CD4-positive, alpha-beta memory T cell (primary cell): ENCODE measurements at places on chromosomes 7 and 10.
A peak's percentile ranks its signal among the peaks of the same experiment; 100 is the strongest.

DNA sequence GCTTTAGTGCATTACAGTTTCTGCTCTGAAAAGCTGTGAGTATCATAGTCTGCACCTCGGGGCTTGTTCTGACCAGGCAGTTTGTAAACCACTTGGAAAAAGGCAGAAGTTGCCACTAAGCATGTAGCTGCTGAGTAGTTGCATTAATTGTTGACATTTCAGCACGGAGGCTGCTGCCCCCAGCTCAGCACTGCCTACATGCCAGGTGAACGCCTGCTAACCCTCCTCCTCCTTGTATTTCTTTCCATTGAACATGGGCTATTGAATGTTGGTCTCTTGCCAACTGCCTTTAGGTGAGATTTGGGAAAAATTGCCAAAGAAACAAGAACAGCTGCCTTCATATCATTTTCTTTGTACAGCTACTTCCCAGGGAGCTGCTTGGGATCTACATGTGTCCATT, 164.2 kb downstream of the RAPGEF5 start:
- no peak for DNase-seq

DNA sequence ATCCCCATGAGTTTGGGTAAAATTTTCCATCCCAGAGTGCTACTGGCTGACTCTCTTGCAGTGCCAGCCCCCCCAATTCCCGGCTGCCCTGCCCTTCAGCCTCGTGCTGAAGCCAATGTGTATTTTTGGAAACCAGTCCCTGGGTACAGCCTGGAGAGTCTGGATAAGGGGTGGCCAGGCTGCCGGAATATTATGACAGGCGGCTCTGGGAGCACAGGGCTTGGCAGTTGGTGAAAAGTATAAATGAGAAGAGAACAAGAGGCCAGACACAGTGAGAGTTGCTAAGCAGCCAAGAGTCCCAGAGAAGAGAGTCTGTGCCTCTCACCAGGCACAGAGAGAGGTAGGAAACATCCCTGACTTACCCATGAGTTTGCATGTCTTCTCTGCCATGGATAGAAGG, 53.6 kb downstream of the TMEM130 start:
- no peak for DNase-seq

- no peak for DNase-seq
Observed at GRCh38 chr7:23211589-23211988, 29.7 kb downstream of the NUP42 start.

DNA sequence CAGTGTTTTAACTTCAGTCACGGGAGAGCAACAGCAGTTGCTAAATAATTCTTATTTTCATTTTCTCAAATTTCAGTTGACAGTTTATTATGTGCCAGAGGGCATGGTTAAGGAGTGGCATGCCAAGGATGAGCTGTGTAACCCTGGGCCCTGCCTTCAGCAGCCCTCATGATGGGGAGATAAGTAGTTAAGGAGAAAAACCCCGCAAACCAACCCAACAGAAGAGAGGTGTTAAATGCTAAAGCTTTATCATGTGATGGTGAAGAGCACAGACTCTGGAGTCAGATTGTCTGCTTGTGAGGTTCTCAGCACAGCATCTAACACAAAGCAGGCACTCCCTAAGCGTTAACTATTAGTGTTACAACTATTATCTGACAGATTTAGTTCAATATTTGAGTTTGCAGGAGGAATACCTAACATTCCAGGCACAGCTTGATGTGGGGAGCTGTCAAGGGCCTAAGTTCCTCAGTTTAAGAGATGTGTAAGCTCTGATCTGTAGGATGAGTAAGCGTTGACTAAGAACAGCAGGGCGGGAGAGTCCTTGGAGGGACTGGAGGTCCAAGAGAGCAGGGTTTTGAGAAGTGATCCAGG, 29.6 kb downstream of the STAM start:
- DNase-seq: no peak

- no peak for DNase-seq
Observed at GRCh38 chr10:114167985-114168384, 6.0 kb downstream of the CCDC186 start.

DNA sequence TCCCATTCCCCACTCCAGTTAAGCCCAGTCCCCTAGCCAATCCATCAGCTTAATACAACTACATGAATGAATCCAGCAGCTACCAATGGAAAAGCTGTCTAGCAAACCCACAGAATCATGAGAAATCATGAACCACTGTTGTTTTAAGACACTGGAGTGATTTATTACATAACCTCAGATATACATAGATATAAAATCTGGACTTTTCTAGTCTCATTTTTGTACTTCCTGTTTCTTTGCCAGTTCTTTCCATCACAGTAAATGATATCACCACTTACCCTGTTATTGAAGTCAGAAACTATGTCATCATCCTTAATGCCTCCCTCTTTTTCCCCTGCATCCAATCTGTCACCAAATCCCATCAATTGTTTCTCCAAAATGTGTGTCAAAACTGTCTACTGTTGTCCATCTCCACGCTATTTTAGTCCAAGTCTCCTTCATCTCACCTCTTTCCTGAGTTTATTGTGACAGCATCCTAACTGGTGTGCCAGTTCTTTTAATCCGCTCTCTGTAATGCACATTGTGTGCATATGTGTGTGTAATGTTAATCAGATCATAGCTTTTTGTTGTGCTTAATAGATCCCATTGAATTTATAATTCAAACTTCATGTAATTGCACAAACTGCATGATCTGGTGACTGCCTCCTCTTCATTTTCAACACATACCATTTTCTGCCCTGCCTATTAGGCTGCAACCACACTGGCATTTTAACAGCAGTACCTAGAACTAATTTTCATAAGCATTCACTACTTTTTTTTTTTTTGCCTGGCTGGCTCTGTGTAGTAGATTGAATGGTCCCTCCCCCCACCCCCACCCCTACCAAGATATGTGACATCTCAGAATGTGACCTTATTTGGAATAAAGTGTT, 56.0 kb downstream of the MKLN1 start:
- DNase-seq: no peak

DNA sequence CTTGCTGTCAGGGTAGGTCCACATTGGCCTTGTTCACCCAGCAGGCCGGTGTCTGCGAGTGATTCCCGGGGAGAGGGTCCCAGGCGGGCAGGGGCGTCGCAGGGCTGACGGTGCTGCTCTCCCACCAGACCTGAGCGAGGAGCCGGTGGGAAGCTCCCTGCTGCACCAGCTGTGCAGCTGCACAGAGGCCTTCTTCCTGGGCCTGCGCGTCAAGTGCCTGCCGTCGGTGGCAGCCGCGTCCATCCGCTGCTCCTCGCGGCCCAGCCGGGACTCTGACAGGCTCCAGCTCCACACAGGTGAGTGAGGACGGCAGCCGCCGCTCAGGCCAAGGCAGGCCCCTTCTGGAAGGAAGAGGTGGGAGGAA, 14.6 kb downstream of the AMZ1 start:
- no peak for DNase-seq

DNA sequence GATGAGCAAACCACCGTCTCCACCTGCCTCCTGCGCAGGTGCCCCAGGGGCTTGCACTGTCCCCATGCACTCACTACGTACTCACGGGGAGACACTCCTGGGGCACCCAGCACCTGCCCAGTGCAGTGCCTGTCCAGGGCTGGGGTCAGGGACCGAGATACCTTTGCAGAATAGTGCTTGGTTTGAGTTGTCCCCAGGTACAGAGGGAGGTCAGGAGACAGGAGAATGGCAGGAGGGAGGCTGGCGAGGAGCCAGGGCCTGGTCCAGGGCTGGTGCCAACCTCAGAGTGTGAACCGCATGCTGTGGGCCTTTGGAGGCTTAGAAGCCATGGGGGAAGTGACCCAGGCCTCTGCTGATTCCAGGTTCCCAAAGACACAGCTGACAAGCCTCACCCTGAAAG, 110.1 kb upstream of the GPR26 start:
- DNase-seq: no peak

- peak; percentile 43 for DNase-seq
Observed at GRCh38 chr7:2241580-2242540, at the start of the genes MRM2 and NUDT1. Gene MRM2 (minus strand): TSS chr7:2242205. CDS start chr7:2242169, 36 bp downstream. Gene NUDT1 (plus strand): TSS chr7:2242226. CDS start chr7:2244575, 2,349 bp downstream.

GRCh38 chr7:74010407-74010806, 17.6 kb upstream of the ELN start:
- no peak for DNase-seq

- no peak for DNase-seq
Observed at GRCh38 chr7:45036317-45036716, 36.3 kb downstream of the CCM2 start.

- DNase-seq: no peak
Observed at GRCh38 chr7:140058517-140058916, 4.2 kb downstream of the PARP12 start.

GRCh38 chr10:129883029-129883428, 81.0 kb downstream of the EBF3 start:
- no peak for DNase-seq

DNA sequence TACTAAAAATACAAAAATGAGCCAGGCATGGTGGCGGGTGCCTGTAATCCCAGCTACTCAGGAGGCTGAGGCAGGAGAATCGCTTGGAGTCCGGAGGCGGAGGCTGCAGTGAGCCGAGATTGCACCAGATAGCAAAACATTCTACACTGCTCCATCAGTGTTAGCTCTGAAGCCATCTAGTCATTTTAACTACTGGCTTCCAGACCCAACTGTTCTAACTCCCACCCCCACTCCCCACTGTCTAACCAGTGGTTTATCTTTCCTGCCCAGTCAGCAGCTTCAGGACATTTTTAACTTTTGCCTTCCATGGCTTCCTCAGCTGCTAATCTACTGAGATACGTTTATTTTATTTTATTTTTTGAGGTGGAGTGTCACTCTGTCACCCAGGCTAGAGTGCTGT, 6.2 kb upstream of the FRAT1 start:
- DNase-seq: no peak

- no peak for DNase-seq
Observed at GRCh38 chr10:130897815-130898214, 413.7 kb downstream of the TCERG1L start.

- no peak for DNase-seq
Observed at GRCh38 chr10:108427146-108427545, 1262.6 kb upstream of the SORCS1 start.

DNA sequence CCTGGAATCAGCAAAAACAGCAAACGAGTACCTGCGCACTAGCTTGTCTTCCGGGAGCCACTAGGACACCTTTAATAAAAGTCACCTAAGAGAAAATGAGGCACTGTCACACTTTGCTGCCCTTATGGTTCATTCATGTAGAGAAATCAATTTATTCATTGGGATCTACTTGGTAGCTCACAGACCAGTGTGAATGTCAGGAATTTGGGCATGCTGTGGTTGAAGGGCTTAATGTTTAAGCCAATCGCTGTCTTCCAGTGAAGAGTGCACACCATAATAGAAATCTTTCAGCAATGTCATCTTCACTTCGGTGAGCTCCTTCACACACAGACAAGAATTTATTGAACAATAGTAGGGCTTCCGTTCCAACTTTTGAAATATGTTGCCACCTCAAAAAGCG, 65.1 kb downstream of the MARCHF5 start:
- DNase-seq: no peak

DNA sequence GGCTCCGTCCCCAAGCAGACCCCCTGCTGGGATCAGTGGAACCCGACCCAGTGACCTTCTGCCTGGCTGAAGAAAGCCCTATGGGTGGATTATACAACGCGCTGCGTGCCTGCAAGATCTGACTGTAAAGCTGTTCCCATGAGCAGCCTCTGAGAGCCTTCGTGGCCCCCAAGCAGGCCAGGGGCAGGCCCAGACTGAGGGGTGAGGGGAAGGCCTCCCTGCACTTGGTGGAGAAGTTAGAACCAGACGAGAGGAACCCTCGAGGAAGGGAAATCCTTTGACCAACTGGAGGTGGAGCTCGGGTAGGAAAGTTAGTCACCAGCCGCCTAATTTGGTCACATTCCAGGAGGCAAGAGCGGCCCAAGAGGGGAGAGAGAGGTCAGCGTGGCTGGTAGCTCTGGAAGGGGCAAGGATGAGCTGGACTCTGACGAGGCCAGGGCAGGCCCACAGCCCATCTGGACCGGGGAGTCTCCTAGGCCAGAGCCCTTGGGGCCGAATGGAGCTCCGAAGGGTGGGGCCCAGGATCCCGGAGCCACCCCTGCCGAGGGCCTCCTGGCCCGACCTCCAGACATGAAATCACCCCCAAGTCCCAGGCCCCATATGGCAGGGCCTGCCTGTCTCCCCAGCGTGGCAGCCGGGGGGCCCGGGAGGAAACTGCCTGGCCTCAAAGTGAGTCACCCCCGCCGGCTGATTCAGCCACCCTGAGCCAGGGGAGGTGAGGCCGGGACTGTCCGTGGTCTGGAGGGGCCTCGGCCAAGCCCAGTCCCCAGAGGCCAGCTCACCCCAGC, 23.3 kb upstream of the PDGFA start:
- no peak for DNase-seq

DNA sequence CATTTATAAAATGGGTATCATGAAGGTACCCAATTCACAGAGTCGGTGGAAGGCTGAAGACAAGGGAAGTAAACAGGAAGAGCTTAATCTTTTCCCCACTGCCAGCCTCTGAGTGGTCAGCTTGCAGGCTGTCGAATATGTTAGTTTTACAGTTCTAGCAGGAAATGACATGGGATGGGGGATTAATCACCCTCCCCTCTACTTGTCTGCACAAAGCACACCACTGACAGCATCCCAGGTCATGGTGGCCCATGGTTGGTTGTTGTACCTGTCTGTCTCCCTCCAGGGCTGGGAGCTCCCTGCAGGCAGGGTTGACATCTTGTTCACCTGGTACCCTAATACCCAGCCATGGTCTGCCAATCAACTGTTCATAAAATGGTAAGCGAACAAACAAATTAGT, 55.6 kb downstream of the GRB10 start:
- DNase-seq: no peak

DNA sequence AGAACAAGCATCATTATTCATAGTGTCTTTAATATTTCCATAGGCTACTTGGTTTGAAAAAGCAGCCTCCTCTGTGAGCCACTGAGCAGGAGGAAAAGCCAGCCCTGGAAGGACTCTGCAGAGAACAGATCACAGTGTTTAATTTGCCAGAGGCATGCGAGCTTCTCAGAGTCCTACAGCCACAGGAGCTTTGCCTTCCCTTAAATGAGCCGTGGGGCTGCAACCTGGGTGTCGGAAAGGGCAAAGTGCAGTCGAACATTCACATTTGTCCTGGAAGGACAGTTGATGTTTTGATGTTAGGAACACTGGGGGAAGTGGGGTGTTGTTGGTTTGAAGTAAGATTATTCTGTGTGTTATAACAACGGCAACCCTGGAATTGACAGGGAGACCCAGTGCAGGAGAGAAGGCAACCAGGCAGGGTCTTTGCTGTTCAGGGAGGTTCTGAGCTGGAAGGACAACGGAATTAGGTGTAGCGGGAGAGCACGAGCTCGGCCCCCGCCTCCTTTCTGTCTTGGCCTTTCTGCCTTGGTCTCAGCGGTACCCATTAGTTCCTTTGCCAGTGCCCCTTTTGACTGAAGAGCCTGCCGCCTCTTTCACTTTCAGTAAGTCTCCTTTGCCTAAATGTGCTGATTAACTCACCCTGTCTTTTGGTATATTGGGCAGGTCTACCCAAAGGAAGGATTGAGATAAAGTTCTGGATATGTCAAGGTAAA, 192.3 kb upstream of the PITRM1 start:
- DNase-seq: no peak

GRCh38 chr7:150410131-150410530, 31.0 kb downstream of the ZNF775 start:
- no peak for DNase-seq
